ENCODE measurements at places on chromosomes 16 and 17.

DNA sequence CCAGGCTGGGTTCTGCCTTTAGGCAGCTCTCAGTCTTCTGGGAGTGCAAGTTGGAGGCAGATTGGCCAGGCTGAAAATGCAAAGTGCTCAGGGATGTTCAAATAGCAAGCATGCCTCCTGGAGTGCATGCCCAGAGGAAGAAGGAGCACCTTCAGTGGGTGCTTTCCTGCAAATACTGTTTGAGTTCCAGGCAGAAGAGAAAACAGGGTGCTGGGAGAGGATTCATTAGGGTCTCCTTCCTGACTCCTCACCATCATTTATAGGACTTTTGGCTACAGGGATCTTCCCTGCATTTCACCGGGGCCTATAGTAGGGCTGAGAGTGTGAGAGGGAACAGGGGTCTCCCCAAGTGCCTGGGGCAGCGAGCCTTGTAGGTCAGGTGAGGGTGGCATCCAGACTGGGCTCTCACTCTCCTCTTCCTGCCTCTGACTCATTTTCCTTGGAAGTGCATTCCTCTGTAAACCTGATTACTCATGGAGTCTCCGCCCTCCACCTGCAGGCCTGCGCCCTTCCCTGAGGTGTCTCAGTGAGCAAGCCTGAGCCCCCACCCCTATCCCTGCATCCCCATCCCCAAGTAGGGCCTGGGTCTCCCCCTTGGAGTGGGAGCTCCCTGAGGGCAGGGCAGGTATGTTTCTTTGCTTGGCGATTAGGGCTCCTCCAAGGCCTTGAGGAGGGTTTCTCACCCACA is 17.1 kb upstream of the TNS4 start:
- DNase-seq: no peak

- DNase-seq: no peak
These were observed 14.8 kb downstream of the ALOXE3 start for GRCh38 chr17:8103549-8103948.

DNA sequence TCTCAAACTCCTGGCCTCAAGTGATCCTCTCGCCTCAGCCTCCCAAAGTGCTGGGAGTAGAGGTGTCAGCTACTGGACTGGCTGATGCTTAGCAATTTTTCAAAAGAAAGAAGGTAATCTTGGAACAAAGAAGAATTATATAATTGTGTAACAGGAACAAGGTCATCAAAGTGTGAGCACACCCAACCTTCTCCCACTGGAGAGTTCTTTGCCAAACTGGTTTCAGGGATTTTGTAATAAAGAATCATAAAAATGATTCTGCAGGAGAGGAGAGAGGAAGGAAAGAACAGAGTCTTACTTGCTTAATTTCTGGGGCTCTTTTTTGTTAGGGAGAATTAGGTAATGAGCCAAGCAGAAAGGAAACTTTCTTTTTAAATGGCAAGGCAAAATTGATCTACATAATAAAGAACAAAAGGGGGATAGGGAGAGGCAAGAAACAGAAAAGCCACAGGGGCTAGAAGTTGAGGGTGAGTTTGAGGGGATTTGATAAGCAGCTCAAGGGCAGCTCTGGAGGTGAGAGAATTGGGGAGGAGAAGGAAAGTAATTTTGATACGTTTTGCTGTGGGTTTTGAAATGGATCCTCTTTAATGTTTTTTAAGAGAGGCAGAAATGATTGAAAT is 21.3 kb downstream of the CHD9NB start:
- no peak for DNase-seq

GRCh38 chr16:4358831-4359561 is 7.9 kb upstream of the PAM16 start:
- DNase-seq: peak; percentile 55

GRCh38 chr16:67415872-67416793 is at the start of gene ZDHHC1:
Gene ZDHHC1, minus strand, starts transcription at chr16:67416477. Its CDS starts 8,702 bp downstream, at chr16:67407775.
- DNase-seq: peak; percentile 20

- no peak for DNase-seq
These were observed 13.7 kb downstream of the DNAH17 start for GRCh38 chr17:78563189-78564145.

DNA sequence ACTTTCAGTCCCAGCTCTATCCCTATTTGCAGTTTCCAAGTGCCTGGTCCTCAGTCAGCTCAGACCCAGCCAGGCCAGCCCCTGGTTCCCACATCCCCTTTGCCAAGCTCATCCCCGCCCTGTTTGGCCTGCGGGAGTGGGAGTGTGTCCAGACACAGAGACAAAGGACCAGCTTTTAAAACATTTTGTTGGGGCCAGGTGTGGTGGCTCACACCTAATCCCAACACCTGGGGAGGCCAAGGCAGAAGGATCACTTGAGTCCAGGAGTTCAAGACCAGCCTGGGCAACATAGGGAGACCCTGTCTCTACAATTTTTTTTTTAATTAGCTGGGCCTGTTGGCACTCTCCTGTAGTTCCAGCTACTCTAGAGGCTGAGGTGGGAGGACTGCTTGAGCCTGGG is 1.7 kb downstream of the STH start:
- no peak for DNase-seq

- DNase-seq: no peak
These were observed 46.9 kb downstream of the AXIN2 start for GRCh38 chr17:65514541-65514940.

DNA sequence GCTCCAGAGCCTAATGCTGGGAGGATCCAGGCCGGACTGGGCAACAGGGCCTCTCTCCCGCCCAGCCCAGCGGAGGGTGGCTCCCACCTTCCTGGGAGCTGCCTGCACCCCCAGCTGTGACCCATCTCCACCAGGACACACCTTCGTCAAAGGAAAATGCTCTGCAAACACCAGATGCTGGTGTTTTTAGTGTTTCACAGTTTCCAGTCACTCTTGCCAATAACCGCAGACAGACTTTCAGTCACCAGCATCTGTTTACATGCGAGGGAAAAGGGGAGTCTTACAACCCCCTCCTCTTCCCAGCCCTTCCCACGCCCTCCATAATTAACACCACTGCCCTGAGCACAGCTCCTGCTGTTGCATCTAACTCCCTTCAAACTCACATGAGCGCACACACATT is 25.3 kb downstream of the KLHDC4 start:
- DNase-seq: no peak

GRCh38 chr17:19720631-19721426 is 4.4 kb upstream of the SLC47A2 start:
- no peak for DNase-seq

DNA sequence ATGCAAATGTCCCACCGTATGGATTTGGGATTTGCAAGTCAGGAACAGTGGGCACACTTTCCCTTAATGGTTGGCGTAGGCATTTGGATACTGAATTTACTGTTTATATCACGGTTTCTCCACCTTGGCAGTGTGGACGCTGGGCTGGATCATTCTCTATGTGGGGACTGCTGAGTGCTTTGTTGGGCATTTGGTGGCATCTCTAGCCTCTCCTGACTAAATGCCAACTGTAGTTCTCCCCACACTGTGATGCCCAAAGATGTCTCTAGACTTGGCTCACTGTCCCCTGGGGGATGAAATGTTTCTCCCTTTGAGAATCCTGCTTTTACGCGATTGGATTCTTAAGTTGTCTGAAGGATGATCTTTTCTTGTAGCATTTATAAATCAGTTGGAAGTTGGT is 49.0 kb downstream of the RBFOX1 start:
- no peak for DNase-seq

All from activated CD4-positive, alpha-beta T cell treated with anti-CD3 and anti-CD28 coated beads, Interleukin-2, amount 50 U/mL, for 4 hours (primary cell).